Stimulated activated CD4-positive, alpha-beta T cell treated with anti-CD3 and anti-CD28 coated beads, Interleukin-2, amount 100 ng/mL, for 24 hours (primary cell): ENCODE measurements at places on chromosomes 6 and 20.

DNA sequence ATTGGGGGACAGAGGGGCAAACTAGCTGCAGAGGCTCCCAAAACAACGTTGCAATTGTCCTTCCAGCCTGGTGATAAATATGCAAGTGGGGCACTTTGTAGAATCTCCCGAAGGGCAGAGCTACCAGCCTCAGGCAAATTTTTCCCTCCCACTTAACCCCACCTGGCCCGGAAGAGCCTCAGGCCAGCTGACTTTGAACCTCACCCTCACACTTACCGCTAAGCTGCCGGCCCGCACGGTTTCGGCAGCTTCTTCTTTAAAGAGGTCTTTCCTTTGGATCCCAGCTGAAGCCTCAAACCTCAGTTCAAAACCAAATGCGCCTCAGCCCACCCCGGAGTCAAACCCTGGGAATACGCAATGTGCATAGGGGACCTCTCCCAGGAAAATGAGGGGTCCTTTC is 2.5 kb downstream of the OVOL2 start:
- no peak for DNase-seq

DNA sequence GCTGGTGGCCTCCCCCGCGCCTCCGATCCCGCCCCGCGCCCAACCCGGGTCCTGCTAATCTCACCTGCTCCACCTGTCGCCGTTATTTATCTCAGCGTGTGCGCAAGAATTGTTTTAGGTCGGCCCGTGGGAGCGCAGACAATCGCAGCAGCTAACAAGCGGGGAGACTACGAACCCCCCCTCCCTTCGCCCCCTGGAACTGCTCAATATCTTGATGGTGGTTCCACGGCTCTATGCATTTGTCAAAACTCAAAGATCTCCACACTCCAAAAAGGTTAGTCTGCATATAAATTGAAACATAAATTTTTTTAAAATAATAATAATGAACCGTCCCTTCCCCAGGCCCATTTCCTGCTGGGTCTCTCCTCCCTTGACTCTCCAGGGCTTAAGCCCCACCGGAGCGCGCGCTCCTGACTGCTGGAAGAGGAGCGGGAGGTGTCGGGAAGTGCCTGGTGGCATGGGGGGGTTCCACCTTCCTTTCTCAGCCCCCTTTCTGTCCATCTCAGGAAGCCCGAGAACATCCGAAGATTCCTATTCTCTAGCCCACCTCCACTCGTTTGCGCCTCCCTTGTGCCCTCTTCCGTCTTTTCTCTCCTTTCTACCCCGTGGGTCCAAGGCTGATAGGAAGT is 1.6 kb upstream of the MDGA1 start:
- DNase-seq: no peak

GRCh38 chr20:59365611-59366285 is 65.3 kb downstream of the EDN3 start:
- DNase-seq: no peak

- peak; percentile 20 for DNase-seq
These were observed 62.9 kb downstream of the MRPL14 start for GRCh38 chr6:44064089-44064947.

- DNase-seq: no peak
These were observed 194.6 kb downstream of the DLL1 start for GRCh38 chr6:170096191-170096802.

GRCh38 chr6:100370265-100370664 is 94.5 kb downstream of the SIM1 start:
- DNase-seq: no peak

DNA sequence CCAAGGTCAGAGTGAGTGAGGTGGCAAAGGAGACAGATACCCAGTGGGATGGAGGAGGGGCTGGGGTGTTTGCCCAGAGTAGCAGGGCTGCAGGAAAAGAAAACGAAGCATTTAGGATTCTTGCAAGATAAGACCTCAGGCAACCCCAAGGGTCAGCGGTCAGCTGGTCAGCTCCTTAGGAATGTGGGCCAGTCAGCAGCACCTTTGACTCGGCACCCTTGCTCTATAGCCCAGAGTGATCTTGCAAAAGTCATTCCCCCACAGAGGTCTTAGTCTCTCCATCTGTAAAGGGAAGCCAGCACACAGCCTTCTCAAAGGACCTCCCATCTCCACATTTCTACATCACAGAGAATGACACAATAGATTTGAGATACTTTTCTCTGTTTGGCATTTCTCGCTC is 56.7 kb downstream of the VEGFA start:
- no peak for DNase-seq

GRCh38 chr6:99668036-99668705 is 61.5 kb downstream of the PRDM13 start:
- DNase-seq: no peak

- DNase-seq: no peak
These were observed 118.7 kb downstream of the RPS12 start for GRCh38 chr6:132933090-132933489.

DNA sequence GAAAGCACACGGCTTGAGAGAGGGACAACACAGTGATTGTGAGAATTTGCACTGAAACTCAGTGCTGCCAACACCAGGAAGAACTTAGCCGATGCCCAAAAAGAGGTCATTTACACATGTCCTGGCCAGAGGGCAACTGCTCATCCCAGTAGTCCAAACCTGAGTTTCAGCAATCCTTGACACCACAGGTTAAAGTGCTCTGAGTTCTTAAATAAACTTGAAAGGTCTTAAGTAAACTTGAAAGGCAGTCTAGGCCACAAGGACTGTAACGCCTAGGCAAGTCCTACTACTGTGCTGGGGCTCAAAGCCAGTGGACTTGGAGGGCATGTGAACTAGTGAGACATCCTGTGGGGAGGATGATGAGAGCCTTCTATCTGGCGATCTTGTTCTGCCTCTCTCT is 14.1 kb downstream of the SNX14 start:
- no peak for DNase-seq

GRCh38 chr6:88856566-88856965 is 106.9 kb downstream of the RNGTT start:
- DNase-seq: no peak

- DNase-seq: peak; percentile 37
These were observed 94.4 kb upstream of the PRDM1 start for GRCh38 chr6:105991561-105992314.

DNA sequence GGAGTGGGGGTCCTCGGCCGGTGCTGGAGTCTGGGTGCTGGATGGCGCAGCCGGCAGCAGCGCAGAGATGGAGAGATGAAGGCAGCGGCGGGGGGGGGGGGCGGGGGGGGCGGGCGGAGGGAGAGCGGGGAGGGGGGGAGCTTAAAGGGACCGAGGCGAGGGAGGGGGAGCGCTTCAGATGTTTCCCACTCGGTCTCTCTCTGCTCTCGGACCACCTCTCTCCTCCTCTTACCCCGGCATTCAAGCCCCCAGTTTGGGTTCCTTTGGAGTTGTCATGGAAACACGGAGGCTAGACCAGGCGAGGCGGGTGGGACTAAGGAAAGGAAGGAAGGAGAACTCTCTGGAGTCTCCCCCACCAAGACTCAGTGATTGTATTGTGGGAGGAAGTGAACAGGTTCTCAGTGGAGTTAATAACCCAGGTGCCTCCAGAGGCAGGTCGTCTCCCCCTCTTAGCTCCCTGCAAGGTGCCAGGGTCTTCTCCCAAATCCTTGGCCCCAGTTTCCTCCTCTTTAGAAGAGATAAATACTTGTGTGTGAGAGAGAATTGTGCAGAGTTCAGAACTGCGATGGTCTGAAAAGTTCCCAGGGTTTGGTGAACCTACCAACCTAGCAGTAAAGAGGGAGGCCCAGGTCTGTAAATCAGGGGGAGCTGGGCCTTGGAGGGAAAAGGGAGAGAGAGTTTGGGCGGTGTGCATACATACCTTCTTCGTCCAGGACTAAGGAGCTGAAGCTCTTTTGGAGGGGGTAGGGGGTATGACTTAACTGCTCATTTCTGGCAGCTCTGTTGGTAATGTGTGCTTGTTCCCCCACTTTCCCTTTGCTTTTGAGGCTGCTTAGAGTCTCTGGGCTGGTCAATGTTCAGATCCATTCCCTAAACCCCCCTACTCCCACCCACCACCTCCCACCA is at the start of gene PRRT1:
Gene PRRT1 (minus strand): TSS at position 77 of the 906 bp plus-strand sequence. CDS start 112 bp downstream, outside the sequence.
- DNase-seq: no peak

- no peak for DNase-seq
These were observed 3.2 kb upstream of the DYNLRB1 start for GRCh38 chr20:34512955-34513419.

DNA sequence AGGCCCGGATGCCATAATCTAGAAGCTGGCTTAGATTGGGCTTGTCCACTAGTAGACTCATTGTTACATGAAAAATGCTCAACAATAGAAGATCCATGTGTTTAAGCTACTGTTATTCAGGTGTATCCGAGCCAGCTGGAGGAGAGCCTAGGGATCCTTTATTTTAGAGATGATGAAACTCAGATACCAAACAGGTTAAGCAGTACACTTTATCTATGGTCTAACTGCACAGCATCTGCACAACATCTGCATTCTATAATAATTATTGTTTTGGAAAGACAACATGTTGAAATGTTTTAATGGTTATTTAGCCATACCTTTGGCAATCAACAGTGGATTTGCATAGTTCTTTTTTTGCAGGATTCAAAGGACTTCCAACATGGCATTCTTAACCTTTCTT is 134.1 kb downstream of the RFPL4B start:
- no peak for DNase-seq

GRCh38 chr6:23608931-23609435 is 517.0 kb upstream of the NRSN1 start:
- no peak for DNase-seq

DNA sequence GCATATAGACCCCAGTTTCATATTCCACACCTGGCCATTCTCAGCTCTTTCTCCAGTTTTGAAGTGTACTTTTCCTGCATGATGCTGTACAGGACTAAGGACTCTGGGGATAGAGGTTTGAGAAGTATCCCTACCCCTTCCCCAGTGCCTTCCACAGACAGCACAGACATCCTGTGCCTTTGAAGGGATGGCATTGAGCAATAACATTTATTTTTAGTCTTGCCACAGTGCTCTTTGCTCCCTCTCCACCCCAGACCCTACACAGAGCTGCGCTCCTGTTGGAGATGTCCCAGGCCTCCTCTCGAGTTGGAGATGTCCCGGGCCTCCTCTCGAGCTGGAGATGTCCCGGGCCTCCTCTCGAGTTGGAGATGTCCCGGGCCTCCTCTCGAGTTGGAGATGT is 275.8 kb downstream of the FARS2 start:
- no peak for DNase-seq
